Astrocyte (in vitro differentiated cells and primary cell): ENCODE measurements at places on chromosomes 7 and 10.

DNA sequence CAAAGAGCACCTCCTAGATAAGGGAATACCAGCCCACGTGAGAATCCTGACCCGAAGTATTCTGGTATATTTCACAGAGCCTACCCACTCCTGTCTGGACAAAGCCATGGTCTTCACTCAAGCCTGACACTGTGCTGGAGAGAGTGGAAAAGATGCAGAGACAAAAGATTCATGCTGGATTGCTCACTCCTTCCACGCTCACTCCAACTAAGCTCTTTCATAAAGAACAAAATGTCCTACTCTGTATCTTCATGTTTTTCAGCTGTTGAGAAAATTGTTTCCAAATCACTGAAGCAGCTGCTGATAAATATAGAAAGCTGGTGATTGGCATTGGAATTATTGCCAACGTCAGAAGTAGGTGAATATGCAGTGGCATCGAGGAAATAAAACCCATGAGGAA is 106.0 kb downstream of the ABLIM1 start:
- no peak for DNase-seq

- no peak for DNase-seq
Measured at GRCh38 chr10:74976565-74976964, 134.9 kb upstream of the SAMD8 start.

DNA sequence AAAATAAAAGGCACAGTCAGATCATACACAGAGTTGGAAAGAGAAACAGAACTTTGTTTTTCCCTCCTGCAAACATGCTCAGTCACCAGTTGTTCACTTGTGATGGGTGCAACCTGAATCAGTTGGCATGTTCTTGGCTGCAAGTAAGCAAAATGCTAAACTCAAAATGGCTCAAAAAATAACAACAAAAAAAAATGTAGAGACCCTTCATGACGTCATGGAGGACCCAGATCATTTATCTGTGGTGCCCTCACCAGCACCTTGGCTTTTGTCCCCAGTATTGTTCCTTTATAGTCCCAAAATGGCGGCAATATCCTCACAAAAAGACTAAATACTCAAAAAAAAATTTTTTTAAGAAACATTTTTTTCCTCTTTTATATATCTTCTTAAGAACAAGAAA is 112.4 kb downstream of the CABCOCO1 start:
- DNase-seq: no peak

DNA sequence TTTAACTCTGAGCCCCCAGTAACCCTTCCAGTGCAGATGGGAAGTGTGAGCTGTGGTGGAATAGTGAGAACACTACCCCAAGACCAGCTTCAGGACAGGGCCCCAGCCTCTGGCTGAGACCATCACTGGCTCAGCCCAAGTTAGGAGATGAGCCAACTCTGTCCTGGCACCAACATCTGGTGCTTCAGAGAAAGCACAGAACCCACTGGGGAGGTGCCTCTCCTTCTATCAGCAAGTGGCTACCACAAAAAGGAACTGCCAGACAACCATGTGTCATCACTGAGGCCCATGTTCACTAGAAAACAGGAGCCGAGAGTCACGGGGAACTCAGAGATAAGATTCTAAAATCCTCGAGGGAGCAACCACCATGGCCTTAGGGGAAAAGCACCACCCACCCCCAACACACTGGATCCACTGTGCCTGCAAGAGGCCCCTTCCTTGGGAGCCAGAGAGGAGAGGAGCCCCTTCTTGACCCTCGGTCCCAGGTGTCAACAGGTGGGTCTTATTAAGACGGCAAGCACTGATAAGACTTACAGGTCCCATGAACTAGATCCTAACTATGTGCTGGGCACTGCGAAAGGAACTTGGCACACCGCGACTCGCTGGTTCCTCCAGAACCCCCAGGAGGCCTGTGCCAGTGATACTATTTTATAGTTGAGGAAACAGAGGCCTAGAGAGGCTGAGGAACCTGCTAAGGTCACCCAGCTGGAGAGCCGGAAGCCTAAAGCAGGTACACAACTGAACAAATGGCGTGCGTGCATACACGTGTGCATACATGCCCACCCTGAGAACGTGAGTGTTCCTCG is 102.7 kb downstream of the FAM53B start:
- peak; percentile 58 for DNase-seq

- DNase-seq: no peak
Measured at GRCh38 chr10:68954904-68955303, 1.1 kb upstream of the DDX21 start.
